ENCODE measurements at places on chromosomes 4 and X.

GRCh38 chr4:184815046-184815877 lies 10.5 kb downstream of the ACSL1 start:
- peak; percentile 87 for DNase-seq

DNA sequence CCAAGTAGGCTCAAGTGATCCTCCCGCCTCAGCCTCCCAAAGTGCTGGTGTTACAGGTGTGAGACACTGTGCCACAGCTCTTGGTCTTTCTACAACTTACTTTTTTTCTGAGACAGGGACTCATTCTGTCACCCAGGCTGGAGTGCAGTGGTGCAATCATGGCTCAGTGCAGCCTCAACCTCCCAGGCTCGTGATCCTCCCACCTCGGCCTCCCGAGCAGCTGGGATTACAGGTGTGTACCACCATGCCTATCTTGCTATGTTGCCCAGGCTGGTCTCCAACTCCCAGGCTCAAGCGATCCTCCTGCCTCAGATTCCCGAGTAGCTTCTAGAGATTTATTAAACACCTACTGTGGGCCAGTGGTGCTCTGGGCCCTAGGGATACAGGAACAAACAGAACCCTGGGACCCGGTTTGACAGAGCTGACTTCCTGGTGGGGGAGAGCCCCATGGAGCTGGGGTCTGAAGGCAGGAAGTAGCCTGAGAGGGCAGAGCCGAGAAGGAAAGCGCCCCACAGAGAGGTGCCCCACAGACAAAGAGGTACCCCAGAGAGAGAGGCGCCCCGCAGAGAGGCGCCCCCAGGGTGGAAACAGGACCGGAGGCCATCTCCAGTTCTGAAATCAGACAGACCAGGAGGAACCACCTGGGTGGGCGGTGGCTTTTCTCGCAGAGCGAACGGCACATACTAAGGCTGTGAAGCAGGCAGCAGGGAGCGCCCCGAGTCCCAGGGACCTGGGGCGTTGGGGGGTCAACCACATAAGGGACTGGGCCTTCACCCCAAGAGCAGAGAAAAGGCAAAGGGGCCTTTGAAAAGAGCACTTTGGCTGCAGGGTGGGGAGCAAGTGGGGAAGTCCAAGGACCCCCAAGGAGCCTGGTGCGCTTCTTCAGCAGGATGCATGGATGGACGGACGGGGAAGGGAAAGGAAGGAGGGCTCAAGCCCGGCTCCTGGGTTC lies 5.0 kb downstream of the IRAK1 start:
- no peak for DNase-seq

DNA sequence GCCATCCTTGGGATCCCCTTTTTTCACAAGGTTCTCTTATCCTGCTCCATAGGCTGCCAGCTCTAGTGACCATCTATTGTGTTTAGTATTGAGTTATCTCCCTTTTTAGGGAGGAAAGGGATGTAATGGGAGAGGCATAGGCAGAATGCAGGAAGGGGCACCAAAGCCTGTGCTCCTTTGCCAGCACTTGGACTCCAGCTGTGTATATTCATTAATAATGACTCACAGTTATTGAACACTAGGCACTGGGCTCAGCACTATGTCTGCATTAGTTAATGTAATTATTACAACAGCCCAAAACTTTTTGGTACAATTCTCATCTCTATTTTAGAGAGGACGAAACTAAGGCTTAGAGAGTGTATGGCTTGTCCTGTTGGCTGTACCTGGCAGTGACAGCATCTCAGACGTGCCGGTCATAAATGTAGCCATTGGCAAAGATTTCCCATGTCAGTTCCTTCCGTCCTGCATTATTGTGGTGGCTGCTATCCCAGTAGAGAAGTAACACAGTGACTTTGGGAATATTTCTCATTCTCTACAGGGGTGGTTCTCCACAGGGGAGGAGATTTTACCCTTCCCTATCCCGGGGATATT lies 90.3 kb downstream of the AFF1 start:
- DNase-seq: no peak

- DNase-seq: no peak
These were observed 68.7 kb upstream of the PGM2 start for GRCh38 chr4:37757761-37758160.

DNA sequence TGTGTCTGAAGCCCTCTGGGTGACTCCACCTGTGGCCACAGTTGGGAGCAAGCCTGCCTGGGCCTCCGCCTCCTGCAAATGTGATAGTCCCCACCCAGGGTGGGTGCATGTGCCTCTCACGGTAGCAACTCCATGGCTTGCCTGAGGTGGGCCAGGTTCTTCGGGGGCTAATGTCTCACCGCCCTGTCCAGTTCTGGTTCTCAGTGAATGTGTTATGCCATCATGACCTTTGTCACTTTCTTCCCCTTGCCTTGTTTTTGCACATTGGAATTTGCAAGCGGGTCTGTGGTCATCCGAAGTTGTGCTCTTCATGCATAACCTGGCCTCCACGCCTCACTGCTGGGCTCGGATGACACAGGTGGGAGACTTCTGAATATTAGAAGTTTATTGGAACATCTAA lies 39.7 kb downstream of the SHROOM2 start:
- DNase-seq: no peak

DNA sequence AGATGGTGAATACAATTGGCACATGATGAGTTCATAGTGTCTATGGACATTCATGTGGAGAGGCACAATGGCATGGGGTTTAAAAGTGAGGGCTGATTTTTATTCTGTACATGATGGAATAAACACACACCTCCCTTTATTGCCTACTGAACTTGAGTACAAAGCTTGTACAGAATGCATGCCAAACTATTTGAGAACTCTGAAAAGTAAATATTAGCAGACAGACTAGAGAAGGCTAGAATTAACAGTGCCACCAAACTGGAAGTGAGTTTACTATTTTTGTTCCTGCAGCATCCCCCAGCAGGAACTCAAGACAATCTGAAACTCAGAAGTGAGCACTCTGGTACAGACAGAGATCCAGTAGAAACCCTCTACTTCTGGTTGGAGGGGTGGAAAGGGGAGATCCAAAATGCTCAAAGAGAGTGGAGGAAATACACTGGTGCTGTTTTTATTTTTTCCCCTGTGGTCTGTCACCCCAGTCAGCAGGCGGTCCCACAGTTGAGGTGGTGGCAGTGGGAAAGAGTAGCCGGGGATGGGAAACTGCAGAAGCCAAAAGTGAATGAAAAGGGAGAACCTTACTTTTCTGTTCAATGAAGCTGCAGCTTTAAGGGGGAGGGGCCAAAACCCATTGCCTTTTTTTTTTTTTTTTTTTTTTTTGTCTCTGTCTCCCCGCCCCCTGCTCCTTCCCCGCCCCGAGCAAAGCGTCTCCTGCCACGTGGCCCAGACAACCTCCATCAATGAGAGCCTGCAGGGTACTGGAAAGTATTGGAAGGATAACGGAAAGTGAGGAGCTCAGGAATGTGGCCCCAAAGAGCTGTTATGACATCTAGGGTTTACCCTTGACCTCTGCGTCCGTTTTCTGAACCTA lies 20.5 kb downstream of the AKAP4 start:
- DNase-seq: no peak

Measured in PC-9 (cell line).